Epithelial cell of proximal tubule (primary cell): ENCODE measurements at places on chromosomes 13 and 19. TPM values are rescaled to one million over a fixed set of nuclear protein-coding genes. Genes with fewer than 3 reads are reported as not detected.

Gene C3
- total RNA-seq: 10.0 and 16.1 TPM in 2 replicates

Gene ZNF564
- 3.0 and 3.3 TPM in 2 replicates for total RNA-seq

Gene STARD13
- total RNA-seq: 8.9 and 20.0 TPM in 2 replicates

Gene HRC
- total RNA-seq: not detected in 2 replicates

Gene TRAPPC5
- total RNA-seq: 110 and 158 TPM in 2 replicates

Gene LILRA1
- total RNA-seq: not detected in 2 replicates

Gene NLRP5
- total RNA-seq: not detected in 2 replicates

Gene SLAIN1
- 16.8 and 18.1 TPM in 2 replicates for total RNA-seq

Gene AKAP11
- total RNA-seq: 8.0 and 9.3 TPM in 2 replicates

Gene VSTM2B
- not detected in 2 replicates for total RNA-seq

Gene ZNF426
- total RNA-seq: 8.8 and 14.8 TPM in 2 replicates

Gene KLHL1
- total RNA-seq: not detected in 2 replicates

Gene DENND1C
- 0.94 and 4.4 TPM in 2 replicates for total RNA-seq

Gene NAPA
- total RNA-seq: 78.9 and 82.2 TPM in 2 replicates

Gene ZNF556
- total RNA-seq: 0.06 TPM in 1 of 2 replicates, not detected in the other

Gene KLK4
- not detected in 2 replicates for total RNA-seq

Gene CEBPA
- 2.5 and 2.9 TPM in 2 replicates for total RNA-seq

Gene VAV1
- 1.3 and 1.4 TPM in 2 replicates for total RNA-seq

Gene PROZ
- not detected in 2 replicates for total RNA-seq

Gene APOC4
- not detected in 2 replicates for total RNA-seq

Gene KANK2
- 78.3 and 94.0 TPM in 2 replicates for total RNA-seq

Gene FAM216B
- total RNA-seq: not detected in 2 replicates

Gene MRPL57
- 39.0 and 48.7 TPM in 2 replicates for total RNA-seq

Gene RHPN2
- 23.6 and 45.7 TPM in 2 replicates for total RNA-seq

Gene XRCC1
- 31.4 and 42.9 TPM in 2 replicates for total RNA-seq
